ENCODE measurements at places on chromosomes 11 and 22.

- DNase-seq, result no peak
Observed at GRCh38 chr11:19480540-19480939, 232.1 kb upstream of the NAV2 start.

GRCh38 chr11:104333977-104334376 lies 170.0 kb upstream of the PDGFD start:
- DNase-seq, result no peak

DNA sequence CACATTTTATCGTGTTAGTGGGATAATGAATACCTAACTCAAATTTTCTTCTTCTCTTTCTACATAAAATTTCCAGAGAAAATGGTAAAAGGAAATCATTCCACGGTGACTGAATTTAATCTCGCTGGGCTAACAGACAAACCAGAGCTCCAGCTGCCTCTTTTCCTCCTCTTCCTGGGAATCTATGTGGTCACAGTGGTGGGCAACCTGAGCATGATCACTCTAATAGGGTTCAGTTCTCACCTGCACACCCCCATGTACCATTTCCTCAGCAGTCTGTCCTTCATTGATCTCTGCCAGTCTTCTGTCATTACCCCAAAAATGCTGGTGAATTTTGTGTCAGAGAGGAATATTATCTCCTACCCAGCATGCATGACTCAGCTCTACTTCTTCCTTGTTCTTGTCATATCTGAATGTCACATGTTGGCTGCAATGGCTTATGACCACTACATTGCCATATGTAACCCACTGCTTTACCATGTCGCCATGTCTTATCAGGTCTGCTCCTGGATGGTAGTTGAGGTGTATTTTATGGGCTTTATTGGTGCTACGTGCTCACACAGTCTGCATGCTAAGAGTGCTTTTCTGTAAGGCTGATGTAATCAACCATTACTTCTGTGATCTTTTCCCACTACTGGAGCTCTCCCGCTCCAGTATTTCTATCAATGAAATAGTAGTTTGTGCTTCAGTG lies 24.1 kb downstream of the OR10D3 start:
- DNase-seq, result no peak

DNA sequence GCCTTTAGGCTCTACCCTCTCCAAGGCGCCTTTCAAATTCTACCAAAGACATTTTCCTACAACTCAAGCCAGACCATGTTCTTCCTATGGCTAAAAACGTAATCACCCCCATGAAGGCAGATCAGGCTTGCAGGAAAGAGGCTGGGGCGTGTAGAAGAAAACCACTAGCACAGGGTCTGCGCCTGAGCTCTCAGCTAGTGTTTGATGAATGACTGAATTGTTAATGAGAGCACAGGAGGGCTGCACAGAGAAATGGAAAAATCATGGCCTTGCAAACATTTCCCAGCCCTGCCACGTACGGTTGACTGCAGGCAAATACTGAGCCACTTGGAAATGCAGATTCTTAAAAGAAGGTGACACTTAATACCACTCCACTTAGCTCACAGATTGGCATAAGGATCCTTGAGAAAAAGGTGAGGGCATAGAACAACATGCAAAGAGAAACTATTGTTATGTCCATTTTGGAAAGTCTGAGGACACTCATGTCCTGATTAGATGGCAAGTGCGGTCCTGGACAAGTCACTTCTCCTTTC lies 148.6 kb downstream of the NXPE2 start:
- no peak for DNase-seq

DNA sequence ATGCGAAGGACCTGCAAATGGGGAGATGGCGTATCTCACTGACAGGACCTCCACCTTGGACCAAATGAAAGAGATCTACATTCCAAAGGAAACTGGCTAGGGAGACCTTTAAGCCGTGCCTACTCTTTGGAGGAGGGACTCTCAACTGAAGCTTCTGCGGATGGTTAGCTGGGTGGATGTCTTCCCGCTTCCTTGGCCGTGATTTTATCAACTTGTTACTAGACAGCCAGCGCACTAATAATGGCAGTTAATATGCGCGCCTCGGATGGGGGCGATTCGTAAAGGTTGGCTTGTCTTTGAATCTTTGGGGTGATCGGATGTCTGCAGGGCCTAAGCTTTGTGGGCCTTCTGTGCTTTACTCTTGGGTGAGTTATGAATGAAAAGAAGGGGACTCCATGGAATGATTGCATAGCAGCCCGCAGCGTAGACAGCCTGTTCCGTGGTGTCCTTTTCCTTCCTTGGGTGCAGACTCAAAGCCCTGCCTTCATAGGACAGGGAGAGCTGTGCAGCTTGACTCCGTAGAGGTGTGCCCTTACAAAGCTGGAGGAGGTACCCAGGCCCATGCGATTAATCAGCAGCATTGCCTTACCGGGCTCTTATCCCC lies 1.5 kb downstream of the ZNRF3 start:
- no peak for DNase-seq

DNA sequence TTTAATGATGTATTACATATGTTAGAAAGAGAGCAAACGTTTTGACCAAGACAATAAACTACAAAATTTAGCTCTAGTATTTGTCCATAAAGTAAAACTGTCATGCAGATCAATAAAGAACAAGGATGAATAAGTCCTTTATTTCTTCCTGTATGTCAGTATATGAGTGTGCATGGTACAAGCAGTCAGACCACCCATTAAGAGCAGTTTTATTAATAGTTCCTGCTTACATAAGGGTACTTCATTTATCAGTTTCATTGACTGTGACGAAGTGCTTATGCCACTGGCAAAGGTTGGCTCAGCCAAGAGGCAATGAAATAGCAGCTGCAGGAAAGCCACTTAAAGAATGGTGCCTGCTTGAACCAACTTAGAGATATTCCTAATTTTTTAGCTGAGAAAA lies 913.0 kb upstream of the CNTN5 start:
- no peak for DNase-seq

GRCh38 chr22:37219533-37219932 lies 7.3 kb upstream of the SSTR3 start:
- DNase-seq, result no peak

GRCh38 chr11:109435121-109435742 lies 13.2 kb downstream of the C11orf87 start:
- peak; percentile 91 for DNase-seq

GRCh38 chr22:19524170-19525115 lies at the start of gene CLDN5:
Gene CLDN5, minus strand, starts transcription at chr22:19524410. Its CDS starts 155 bp downstream, at chr22:19524255.
- no peak for DNase-seq

DNA sequence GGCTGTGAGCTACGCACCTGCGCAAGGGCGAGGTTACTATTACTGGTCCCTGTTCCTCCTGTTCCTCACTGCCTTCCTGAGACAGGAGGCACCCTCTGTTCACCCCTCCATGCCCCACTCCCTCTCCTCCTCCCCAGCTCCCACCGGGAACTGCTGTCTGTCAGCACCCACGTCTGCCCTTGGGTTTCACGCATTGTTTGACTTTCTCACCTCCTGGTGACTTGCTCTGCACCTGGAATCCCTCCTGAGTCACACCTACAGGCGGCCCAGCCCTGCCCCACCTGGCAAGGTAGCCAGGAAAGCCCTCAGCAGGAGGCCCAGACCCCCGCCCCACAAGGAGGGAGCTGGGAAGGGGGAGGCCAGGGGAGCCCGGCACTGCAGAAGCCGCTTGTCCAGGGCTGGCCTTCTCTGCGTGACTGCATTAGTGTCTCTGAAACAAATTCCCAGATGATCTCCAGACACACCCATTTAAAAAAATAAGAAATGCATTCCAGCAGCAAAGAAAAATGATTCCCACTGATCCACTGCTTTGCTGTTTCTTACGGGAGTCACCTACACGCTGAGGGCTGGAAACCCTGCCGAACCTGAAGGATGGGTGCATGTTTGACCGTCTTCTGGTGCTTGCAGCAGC lies 86.4 kb downstream of the CELSR1 start:
- no peak for DNase-seq

GRCh38 chr11:41121600-41121999 lies 337.9 kb downstream of the LRRC4C start:
- no peak for DNase-seq

DNA sequence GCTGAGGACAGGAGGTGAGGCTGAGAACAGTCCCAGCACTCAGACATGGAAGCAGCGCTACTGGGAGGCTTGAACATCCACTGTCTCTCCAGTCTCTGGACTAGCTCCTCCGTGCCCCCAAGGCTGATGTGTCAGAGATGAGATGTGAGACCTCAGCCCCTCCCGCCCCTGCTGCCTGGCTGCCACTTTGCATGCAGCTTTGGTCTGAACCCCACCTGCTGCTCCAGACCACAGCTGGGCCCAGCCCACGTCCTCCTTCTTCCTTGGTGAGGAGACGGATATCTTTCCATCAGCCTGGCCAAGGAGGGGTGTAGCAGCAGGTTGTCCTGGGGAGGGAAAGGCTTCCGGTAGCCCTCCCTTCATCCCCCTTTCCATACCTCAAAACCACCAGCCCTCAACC lies 148.0 kb upstream of the B3GAT1 start:
- no peak for DNase-seq

DNA sequence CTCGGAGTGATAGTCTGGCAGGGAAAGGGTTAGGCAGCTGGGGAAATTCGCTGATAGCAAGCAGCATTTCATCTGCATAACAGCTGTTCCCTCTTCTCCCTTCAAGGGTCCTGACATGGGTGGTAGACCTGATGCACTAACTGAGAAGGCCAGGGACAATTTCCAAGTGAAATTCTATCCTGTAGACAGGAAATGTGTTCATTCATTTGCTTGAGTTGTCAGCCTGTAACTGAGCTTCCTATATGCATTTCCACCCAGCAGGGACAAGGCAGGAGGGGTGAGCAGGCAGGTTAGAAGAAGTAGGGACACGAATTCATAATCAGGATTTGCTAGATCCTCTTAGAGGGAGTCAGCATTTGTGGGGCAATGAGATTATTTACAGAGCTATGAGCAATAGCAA lies 154.3 kb upstream of the NCAM1 start:
- DNase-seq, result no peak

GRCh38 chr11:116925050-116925449 lies 87.6 kb upstream of the APOA1 start:
- DNase-seq, result no peak

DNA sequence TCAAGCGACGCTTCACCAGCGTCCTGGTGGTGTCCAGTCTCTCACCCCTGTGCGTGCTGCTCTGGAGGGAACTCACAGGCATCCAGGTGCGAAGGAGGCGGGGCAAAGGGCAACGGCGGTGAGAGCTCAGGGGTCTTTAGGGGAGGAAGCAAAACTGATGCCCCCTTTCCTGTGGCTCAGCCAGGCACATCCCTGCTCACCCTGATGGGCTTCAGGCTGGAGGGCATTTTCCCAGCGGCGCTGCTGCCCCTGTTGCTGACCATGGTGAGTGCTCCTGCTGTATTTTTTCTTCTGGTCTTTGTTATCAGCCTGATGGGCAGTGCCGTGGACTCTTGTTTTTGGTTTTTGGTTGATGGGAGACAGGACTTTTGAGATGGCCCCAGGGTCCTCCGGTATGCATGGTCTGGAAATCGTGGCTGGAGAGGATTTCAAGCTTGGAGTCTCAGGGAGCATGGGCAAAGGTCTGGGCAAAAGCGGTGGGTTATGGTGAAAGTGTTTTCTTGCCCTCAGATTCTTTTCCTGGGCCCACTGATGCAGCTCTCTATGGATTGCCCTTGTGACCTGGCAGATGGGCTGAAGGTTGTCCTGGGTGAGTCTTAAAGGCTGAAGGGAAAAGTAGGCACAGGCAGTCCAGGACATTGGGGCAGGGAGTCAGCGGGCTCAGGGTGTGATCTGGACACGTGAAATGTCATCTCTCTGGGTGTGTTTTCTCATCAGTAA lies 695 bp downstream of the RCE1 start:
- no peak for DNase-seq

GRCh38 chr22:30044881-30045493 lies 35.3 kb upstream of the HORMAD2 start:
- DNase-seq, result no peak

- DNase-seq, result no peak
Observed at GRCh38 chr11:126132319-126132718, 69.7 kb upstream of the CDON start.

GRCh38 chr11:15318814-15319213 lies 204.1 kb downstream of the INSC start:
- no peak for DNase-seq

- DNase-seq, result no peak
Observed at GRCh38 chr22:37274380-37274862, 7.9 kb upstream of the CYTH4 start.

GRCh38 chr22:49307870-49308269 lies 519.8 kb downstream of the BRD1 start:
- no peak for DNase-seq

GRCh38 chr11:75969626-75970308 lies 154.8 kb downstream of the UVRAG start:
- DNase-seq, result peak; percentile 50

DNA sequence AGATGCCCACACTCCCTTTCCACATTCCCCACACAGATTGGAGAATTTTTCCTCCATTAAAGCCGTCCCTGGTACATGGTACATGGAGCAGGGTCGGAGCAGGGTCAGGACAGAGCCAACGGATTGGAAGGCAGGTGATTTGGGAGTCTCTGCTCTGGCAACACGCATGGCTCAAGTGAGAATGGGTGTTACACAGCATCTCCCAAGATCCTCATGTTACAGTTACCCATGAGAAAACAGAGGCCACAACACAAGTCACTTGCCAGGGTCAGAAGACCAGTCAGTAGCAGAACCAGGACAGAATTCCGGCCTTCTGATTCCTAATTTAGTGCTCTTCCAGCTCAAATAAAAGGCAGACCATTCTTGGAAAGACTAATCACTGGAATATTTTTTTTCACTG lies 7.7 kb upstream of the F2 start:
- no peak for DNase-seq

GRCh38 chr22:26487996-26488395 lies 4.3 kb downstream of the SRRD start:
- no peak for DNase-seq

DNA sequence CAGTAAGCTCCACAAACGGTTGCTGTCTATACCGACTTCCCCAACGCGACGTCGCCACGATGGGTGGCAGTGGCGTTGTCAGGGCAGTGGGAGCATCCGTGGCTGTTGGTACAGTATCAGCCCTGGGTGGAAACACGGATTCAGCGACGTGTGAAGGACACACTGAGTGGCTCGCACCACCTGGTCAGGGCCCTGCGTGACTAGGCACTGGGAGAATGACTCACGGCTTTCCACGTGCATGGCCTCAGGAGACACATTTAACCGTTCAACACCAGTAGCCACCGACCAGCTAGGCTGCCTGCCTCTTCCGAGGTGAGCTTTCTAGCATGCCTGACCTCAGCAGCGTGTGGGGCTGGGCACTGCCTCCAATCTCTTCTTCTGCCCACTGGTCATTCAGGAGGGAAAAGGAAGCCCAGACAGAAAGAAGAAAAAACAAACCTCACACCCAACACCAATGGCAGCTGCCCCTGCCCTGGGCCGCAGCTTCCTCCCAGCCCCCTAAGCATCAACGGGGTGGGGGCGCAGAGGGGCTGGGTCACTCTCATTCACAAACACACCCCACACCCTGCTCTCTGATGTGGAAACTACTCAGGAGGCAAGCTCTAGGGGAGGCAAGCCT lies 59.0 kb downstream of the MYH9 start:
- DNase-seq, result peak; percentile 88

GRCh38 chr11:66230156-66230555 lies 38.3 kb upstream of the RAB1B start:
- no peak for DNase-seq

DNA sequence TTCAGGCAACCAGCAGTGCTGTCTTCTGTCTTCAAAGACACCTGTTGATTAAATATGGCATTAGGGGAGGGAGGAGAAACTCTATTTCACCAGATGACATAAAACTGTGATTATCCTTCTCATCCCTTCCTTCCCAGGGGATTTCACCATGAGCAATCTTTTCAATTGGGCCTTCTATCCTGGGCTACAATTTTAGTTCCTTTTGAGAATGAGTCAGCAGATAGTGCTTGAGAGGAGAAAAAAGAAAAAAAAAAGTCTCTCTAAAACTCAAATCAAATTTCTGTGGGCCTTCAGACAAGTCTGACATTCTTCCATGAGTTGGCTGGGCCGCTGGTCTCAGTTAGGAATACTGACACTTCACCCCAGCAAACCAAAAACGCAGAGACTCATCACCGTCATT lies 7.2 kb downstream of the FLI1 start:
- DNase-seq, result peak; percentile 58

Data from fibroblast of upper back skin (primary cell).